ENCODE measurements at places on chromosomes 3 and 15. TPM values are rescaled to one million over a fixed set of nuclear protein-coding genes. Genes with fewer than 3 reads are reported as not detected.

Gene SNX33
- 1.2 TPM for total RNA-seq

Gene DUOXA2
- not detected for total RNA-seq

Gene GPR176
- total RNA-seq: 0.39 TPM

Gene SAMD7
- total RNA-seq: 0.12 TPM

Gene ABI3BP
- total RNA-seq: not detected

All from B cell (primary cell).